ENCODE measurements at places on chromosomes 7 and 10.

DNA sequence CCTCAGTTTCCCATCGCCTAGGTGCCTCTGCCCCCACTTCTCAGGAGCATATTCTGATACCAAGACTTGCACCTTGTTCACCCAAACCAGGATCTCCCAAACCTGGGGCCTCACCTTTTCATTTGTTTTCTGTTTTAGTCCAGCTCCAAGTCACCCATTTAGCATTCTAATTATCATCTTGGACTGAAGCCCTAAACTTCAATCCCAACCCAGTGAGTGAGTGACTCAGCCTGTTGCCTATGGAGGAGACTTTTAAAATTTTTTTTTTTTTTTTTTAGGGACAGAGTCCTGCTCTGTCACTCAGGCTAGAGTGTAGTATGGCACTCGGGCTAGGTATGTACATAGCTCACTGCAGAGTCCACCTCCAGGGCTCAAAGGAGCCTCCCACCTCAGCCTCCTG is 378.9 kb upstream of the AUTS2 start:
- no peak for DNase-seq

DNA sequence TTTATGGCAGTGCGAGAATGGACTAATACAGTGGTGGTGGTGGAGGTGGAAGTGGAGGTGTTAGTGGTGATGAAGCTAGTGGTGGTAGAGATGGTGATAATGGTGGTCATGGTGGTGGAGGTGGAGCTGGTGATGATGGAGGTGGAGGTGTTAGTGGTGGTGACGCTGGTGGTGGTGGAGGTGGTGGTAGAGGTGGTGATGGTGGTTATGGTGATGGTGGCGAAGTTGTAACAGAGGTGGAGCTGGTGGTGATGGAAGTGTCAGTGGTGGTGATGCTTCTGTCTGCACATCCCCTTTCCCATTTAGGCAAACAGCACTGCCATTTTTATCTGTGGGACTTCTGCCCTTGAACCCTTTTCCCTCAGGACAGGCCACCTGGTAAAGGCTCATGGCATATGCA is 7.4 kb upstream of the PTPRN2 start:
- DNase-seq: no peak

GRCh38 chr7:25486656-25487055 is 258.4 kb upstream of the NPVF start:
- DNase-seq: no peak

GRCh38 chr10:3194871-3195270 is 22.3 kb upstream of the PITRM1 start:
- DNase-seq: no peak

DNA sequence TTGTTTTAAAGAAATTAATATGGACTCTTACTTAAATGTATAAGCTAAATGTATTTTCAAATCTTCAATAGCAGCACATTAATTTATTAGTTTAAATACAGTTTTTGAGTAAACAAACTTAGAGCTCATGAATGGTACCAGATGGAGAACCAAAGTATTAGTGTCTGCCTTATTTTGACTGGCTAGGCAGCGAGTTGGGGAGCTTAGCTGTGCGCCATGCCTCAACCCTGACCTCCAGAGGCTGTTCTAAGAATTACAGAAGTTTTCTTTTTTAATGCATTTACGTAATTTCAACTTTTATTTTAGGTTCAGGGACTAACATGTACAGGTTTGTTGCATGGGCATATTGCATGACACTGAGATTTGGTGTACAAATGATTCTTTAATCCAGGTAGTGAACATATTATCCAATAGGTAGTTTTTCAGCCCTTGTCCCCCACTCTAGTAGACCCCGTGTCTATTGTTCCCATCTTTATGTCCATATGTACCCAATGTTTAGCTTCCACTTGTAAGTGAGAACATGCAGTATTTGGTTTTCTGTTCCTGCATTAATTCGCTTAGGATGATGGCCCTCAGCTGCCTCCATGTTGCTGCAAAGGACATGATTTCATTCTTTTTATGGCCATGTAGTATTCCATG is 166.8 kb downstream of the IQUB start:
- peak; percentile 9 for DNase-seq

DNA sequence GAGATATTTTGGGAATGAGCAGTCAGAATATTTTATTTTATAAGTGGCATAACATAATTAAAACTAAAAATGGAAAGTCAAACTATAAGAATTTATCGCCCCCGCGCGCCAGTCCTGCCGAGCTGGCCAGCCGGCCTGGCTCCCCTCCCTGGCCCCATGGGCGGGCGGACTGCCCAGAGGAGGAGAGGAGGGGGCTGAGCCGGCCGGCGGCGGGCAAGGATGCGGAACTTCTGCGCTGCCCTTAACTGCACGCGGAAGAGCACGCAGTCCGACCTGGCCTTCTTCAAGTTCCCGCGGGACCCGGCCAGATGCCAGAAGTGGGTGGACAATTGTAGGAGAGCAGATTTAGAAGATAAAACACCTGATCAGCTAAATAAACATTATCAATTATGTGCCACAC is 96.8 kb downstream of the DKK1 start:
- no peak for DNase-seq

- peak; percentile 65 for DNase-seq
Observed at GRCh38 chr10:96370584-96371157, 11.9 kb upstream of the OPALIN start.

DNA sequence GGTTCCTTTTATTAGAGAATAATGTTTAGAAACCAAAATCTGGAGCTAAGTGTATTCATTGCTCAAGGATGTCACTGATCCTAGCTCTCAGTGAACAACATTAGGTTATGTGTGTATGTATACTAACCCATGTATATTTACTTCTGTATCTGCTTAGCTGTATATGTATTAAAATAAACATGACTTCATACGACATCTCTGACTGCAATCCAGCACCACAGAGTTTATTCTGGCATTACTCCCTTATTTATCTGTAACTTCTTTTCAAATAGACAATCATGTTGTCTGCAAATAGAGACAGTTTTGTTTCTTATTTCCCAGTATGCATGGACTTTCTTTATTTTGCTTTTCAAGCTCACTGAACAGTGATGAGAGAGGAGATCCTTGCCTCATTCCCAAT is 441.0 kb upstream of the NFE2L3 start:
- no peak for DNase-seq

DNA sequence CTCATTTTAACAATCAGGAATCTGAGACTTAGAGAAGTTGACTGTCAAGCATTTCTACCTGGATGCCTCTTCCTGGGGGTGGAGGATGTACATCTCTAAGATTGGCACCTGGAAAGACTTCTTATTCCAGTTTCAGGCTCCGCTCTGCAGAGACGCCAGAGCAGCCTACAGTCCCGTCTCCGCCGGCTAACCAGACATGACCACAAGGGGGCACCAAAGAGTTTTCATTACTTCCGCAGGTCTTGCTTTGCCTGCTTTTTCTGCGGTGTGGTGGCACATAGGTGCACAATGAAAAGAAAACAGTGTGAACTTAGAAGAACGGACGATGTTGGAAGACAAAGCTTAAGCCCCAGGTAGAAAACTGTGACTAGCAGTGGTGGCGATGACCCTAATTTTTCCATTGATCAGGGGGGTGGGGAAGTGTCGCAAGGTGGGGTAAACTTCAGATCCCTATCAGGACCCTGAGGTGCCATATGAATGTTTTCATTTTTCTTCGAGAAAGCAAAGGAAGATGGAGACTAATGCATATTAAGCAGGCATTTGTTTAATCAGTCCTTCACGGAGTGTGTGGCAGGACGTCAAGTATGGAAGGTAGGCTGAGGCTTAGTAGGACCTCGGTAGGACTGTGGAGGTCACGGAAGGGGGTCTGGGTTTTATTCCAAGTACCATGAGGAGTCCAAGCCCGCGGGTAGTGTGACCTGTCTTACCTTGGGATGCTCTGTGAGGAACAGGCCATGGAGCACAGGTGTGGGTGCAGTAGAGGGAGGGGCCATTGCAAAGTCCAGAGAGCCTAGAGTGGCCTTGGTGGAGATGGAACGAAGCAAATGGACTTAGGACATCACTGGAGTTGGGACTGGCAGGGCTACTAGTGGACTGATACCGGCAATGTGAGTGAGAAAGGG is 60.1 kb upstream of the SORCS3 start:
- peak; percentile 69 for DNase-seq

- no peak for DNase-seq
Observed at GRCh38 chr10:123942114-123942861, 50.7 kb upstream of the CPXM2 start.

GRCh38 chr7:726854-727103 is 280 bp downstream of the DNAAF5 start:
- no peak for DNase-seq

DNA sequence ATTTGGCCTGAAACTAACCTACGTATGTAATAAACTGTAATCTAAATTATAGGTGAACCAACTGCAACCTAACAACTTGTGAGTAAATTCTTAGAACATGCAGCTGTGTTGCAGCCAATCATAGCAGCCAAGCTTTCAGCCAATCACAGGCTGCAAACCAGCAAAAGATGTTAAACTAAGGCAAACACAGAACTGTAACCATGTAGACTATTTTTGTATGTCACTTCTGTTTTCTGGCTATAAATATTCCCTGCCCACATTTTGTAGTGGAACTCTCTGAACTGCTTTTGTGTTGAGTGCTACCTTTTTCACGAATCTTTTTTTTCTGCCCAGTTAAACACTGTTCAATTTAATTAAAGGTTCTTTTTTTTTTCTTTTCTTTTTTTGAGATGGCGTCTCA is 28.2 kb upstream of the ZPBP start:
- no peak for DNase-seq

DNA sequence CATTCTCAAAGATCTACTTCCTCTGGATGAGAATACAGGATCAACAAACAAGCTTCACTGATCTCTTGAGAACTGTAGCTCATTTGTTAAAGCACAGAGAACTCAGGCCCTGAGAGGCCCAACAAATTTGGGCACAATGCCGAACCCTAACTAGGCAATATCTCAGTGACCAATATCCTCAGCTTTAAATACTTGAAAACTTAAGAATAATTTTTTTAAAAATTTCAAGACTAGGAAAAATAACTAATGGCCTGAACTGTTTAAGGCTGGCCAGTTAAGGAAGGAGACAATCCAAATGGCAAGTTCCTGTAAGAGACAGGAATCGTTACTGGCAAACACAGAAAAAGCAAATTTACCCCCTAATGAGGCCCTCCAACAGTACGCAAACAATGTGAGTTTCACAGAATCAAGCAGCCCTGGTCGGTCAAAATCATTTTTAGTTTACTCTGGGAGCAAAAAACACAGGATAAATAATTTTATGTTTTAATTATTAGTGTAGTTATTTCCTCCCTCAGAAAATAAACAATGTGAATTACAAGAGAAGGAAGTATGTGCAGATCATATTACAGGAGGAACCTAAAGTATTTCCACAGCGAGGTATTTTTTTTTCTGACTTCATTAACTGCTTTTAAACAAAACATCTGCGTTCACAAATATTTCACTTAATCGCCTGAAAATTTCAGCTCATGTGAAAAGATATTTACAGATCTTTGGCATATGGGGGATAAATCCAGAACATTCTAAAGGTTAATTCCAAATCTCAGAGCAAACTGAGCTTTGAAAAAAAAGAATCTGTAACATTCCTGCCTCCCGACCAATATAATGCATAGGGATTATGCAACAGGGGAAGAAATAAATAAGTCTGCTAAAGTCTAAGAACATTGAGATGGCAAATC is 39.5 kb downstream of the NT5C2 start:
- DNase-seq: no peak
